ENCODE measurements at places on chromosomes 16 and 17.

GRCh38 chr17:48177816-48178215, 70.2 kb downstream of the SNX11 start:
- DNase-seq = no peak

DNA sequence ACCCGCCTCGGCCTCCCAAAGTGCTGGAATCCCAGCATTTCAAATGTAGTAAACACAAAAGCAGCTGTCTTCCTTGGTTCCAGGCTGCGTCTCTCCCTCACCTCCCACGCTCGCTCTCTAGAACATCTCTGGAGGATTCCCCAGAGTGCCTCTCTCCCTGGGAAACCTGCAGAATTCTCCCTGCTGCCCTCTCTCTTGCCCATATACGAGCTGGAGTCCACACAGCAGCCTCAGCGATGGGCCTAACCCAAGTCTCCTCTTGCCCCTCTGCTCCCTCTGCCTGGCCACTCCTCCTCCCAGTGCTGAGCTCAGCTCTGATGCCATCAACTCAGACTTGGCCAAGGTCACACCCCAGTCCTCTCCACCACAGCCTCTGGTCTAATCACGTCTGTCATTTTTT, 10.6 kb downstream of the GPRC5B start:
- no peak for DNase-seq

GRCh38 chr17:83013779-83014117, 65.7 kb upstream of the METRNL start:
- no peak for DNase-seq

- no peak for DNase-seq
Measured at GRCh38 chr16:89999831-90000574, 19.3 kb downstream of the DBNDD1 start.

DNA sequence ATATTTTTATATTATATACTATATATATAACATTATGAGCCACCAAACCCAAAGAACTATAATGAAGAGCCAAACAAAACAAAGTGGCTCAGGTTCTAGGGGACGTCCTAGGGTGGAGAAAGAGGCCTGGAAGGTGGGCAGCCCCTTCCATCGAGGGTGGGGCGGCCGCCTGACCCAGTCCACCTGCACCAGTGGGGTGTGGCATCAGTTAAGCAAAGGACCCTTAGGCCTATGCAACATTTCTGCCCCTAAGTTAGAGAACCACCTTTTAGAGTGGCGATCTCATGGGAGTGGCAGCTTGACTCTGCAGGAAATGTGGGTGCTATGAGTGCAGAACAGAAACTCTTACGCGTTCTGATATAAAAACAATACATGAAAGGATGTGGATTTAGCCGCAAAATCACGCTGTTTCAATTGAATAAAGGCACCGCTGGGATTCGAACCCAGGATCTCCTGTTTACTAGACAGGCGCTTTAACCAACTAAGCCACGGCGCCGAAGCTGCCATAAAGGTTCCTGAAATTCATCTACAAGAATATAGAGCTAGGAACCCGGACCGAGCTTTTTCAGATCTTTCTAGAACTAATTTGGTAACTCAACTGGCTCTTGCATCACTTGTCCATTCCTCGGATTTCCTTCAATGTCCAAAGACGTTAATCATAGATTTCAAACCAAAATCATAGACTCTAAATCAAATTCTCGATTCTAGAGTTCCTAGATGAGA, 15.6 kb upstream of the AURKB start:
- DNase-seq = peak; percentile 79

- no peak for DNase-seq
Measured at GRCh38 chr17:80882926-80883685, 108.5 kb upstream of the CHMP6 start.

GRCh38 chr17:77782201-77782600, 176.3 kb upstream of the TNRC6C start:
- DNase-seq = no peak

GRCh38 chr16:80526418-80527061, 14.3 kb upstream of the DYNLRB2 start:
- peak; percentile 62 for DNase-seq

DNA sequence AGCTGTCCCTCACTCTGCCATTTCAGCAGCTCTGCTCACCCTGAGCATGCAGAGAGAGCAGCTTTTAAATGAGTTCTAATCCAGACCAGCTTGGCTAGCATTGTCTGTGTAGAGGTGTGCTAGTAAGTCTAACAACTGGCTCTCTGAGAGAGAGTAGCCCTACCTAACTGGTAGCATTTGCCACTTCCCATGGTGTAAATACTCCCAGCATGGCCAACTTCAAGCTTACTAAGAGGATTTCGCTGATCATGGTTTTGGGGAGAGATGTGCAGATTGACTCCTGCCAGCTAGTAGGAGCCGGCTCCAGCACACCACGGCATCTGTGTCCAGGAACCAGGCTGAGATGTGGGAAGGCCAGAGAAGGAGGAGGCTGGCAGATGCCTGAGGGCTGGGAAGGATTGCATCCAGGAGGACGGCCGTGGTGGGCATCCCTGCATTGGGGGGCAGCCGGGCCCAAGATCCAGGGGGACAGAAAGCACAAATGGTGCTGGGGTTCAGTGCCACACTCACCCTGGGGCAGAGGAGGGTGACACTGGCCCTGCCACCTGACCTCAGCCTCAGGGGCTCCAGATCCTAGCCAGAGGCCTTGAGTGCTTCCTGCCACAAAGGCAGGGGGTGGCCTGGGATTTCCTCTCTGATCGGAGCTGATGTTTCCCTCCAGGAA, 394.9 kb upstream of the TNRC6C start:
- DNase-seq = no peak

- DNase-seq = no peak
Measured at GRCh38 chr17:76709077-76709950, 1.5 kb downstream of the MXRA7 start.

- DNase-seq = no peak
Measured at GRCh38 chr17:77312786-77313599, 172.2 kb downstream of the SEC14L1 start.

DNA sequence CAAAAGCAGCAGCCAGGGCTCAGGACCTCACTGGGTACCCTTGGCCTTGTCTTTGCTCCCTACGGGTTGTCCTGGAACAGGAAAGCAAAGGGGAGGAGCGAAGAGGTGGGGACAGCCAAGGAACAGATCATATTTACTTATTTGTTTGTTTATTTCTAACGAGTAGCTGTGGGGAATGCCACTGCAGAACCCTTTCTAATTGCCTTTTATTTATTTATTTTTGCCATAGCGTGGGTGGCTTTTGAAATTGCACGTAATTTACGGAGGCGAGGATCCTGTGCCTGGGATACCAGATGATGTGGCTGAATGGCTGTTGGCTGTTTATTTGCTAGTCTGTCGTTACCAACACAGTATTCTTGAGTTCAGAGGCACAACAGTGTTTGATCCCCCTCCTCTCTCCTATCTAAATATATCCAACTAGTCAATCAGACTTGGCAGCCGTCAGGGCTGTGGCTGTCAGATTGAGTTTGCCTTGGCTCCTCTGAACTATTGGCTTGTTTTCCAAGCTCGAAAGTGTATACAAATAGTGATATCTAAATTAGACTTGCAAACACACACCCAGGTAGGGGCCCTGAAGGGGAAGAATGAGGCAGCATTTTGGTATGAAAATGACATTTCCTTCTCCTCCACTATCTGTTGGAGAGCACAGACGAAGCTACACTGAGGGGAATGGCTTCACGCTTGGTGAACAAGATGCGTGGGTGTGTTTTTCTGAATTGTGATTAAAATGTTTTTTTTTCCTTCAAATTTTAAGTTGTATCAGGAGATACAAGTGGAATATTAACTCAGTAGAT, 110.4 kb downstream of the MSI2 start:
- no peak for DNase-seq

DNA sequence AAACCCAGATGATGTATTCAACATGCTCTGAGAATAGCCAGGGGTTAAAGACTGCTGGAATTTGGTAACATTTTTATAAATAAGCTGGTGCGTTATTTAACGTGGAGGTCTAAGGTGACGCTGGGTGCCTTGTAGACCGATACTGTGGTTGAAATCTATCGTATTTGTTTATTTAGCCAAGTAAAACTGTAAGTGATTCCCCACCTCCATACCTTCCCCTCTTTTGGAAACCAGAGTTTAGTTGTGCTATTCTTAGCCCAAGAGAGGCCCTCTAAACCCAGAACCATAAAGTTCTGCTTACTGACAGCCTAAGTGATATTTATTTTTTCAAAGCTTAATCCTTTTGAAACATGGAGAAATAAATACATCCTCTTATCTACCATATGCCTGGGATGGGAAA, 744.5 kb downstream of the WWOX start:
- no peak for DNase-seq

DNA sequence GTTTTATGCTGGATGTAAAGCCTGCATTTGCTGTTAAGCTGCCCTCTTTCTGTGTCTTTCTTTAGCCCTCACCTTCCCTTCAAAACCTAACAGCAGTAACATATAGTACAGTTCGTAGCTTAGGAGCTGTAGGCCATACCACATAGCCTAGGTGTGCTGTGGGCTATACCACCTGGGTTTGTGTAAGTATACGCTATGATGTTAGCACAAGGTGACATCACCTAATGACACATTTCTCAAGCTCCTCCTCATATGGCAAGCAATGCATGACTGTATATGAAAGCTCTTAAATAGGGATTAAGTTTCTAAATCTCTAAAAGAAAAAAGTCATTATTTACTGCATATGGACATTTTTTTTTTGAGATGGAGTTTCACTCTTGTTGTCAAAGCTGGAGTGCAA, 57.8 kb upstream of the TMEM97 start:
- DNase-seq = no peak

- DNase-seq = no peak
Measured at GRCh38 chr17:67499685-67500084, 122.6 kb downstream of the PITPNC1 start.

DNA sequence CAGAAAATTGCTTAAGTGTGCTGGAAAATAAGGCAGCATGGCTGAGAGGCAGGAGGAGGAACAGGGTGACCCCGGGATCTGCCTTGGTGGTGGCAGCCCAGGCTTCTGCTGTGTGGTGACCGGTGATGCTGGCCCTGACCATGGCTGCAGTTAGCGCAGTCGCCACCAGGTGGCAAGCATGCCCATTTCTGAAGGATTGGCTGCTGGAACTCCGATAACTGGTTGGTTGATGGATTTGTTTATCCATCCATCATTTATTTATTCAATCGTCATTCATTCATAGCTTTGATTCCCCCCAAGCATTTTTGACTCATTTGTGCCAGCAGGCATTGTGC, 29.1 kb upstream of the ITGA3 start:
- peak; percentile 81 for DNase-seq

DNA sequence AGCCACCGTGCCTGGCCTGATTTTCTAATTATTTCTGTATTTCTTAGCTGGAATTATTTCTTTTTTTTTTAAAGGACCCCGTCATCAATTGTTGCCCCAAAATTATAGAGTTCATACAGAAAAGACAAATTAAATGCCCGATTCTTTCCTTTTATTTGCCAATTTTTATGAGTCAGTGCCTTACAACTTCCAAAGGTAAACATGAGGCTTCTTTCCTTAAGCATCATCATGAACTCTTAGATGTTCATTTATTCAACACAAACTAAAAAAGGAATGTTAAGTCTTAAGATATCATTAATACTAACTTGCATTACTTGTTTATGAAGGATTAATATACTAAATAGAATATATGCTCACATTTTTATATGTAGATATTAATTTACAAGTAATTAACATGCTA, 7.2 kb upstream of the ARHGDIA start:
- no peak for DNase-seq

GRCh38 chr17:37300683-37301082, 75.1 kb upstream of the C17orf78 start:
- DNase-seq = no peak

DNA sequence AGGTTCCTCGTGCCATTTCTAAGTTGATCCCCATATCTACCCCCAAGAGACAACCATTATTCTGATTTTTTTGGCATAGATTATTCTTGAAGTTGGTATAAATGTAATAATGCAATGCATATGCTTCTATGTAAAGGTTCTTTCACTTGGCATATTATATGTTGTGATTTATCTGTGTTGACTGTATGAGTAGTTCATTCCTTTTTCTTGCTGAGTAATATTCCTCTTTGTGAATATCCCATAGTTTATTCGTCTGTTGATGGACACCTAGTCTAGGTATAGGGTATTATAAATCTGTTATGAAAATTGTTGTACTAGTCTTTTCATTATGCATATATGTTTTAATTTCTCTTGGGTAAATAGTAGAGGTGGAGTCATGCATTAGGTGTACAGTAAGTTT, 36.6 kb downstream of the TANC2 start:
- no peak for DNase-seq

GRCh38 chr17:62164747-62165722, 100.0 kb upstream of the MED13 start:
- no peak for DNase-seq

GRCh38 chr16:88543230-88543813, 26.9 kb upstream of the ZC3H18 start:
- no peak for DNase-seq

DNA sequence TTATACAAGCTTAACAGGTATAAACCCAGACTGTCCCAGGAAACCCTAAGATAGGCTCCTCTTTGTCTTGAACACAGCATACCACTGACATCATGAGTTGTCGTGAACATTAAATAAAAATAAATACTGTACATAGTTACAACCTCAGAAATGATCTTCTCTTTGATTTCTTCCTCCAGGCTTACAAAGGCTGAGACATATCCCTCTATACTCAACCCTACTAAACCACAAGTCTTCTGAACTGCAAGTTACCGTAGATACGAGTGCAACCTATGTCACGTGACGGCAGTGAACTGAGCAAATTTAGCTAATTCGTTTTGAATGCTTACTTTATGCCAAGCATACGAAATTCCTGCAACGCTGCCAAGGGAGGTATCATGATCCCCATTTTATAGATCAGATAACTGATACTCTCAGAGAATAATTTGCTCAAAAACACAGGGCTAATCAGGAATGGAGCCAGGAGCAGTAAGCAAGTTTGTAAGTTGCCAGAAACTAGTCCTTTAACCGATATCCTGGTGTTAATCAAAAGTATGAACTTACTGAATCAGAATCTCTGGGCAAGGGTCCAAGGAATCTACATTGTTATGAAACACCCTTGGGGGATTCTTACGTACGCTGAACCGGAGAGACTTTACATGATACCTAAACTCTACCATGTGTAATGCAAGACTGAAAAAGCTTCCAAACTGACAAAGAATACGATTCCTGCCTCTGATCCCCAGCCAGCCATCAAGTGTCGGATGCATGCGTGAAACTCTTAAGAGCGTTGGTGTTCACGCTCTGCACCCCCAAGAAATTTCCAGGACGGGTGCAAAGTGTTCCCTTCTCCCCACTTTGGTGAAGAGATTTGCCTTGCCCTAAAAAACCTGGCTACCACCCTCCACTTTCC, 106.2 kb downstream of the XYLT1 start:
- DNase-seq = peak; percentile 95

DNA sequence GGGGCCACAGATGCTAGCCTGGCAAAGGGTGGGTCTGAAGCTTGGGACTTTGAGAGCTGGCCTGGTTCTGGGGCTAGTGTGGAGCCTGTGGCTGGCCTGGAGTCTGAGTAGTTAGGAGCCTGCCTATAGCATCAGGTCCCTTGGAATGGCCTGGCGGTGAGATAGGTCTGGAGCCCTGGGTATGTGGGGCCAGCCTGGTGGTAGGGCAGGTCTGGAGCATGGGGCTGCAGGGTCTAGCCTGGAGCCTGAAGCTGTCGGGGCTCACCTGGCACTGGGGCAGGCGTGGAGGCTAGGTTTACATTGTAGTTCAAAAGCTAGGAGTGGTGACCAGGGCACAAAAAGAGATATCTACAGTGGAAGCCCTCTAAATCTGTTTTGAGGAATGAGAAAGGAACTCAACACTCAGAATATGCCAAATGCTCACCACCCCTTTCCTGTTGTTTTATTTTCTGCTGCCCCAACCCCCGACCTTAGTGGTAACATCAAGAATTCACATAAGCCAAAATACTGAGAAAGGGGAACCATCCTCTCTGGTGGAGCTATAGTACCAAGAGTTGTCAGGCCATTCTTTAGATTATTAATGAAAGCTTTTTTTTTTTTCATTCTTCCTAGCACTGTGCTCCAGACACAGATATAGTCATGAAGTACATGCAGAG, 100.3 kb downstream of the TANC2 start:
- DNase-seq = no peak
